ENCODE measurements at places on chromosomes 2 and 18.

GRCh38 chr2:200814276-200814815 is 2.6 kb downstream of the BZW1 start:
- DNase-seq, result no peak

GRCh38 chr18:79413901-79414300 is 18.2 kb downstream of the NFATC1 start:
- no peak for DNase-seq

DNA sequence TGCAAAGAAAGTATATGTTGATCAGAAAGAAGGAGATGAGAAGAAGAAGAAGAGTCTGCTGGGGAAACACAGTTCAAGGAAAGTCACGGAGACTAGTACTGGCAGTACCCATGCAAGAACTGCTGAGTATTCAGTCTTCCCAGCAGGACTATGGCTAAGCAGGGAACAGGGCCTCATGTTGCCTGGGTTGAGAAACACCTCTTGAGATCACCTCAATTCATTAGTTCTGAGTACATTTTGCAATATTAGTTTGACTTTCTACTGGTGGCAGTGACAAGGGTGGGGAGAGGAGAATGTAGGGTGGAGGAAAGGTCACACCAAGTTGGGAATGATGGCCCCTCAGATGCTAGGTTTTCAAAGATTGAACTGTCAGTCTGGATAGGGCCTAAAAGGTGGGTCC is 50.5 kb downstream of the MRPL33 start:
- no peak for DNase-seq

- DNase-seq, result no peak
Observed at GRCh38 chr2:235988271-235989015, 179.7 kb downstream of the GBX2 start.

- no peak for DNase-seq
Observed at GRCh38 chr2:120933693-120934573, 198.3 kb downstream of the GLI2 start.

DNA sequence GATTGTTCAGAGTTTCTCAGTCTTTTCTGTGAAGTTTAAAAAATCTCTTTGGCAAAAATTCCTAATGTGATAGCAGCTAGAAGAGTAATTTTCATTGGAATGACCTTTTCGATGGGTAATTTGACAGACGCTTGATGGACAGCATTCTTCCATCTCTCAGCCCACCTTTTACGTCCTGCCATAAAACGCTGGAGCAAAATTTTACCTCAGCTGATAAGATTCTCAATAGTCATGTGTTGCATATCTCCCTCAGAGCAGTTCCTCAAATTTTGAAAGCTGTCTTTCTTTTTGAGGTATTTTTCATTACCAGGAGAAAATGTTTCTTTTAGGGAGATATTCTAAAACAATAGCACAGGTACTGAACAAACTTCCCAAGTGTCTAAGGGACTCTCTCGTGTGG is 441.4 kb downstream of the PARD3B start:
- no peak for DNase-seq

GRCh38 chr2:241207641-241208040 is 19.2 kb downstream of the ANO7 start:
- DNase-seq, result no peak

DNA sequence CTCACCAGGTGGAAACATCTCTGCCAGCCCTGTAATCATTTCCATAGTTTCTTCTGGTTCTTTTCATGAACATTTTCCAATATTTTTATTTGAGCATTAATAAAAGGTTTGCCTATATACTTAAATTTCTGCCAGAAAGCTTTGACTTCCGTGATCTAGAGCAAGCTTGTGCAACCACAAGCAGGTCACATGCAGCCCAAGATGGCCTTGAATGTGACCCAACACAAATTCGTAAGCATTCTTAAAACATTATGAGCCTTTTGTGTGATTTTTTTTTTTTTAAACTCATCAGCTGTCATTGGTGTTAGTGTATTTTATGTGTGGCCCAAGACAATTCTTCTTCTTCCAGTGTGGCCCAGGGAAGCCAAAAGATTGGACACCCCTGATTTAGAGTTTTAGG is 51.6 kb downstream of the NEDD4L start:
- no peak for DNase-seq

DNA sequence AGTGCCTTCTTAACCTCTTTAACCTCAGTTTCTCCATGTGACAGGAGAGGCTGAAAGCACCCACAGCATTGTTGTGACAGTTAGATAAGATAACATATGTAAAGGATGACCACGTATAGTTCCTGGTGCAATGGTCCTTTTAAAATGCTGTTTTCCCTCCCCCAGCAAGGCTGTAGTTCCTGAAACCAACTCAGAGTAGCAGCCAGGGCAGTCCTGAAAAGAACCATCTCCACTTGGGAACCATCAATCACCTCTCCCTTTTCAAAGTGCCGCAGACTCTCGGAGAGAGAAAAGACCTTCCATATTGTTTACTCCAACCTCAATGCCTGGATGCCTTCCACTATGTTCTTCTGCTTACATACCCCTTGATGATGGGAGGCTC is 158.8 kb downstream of the DDX1 start:
- DNase-seq, result no peak
